ENCODE measurements at places on chromosomes 1 and 21.

GRCh38 chr21:25916226-25916625 lies 181.5 kb downstream of the GABPA start:
- DNase-seq = no peak

GRCh38 chr21:15063081-15063813 lies 1.6 kb downstream of the NRIP1 start:
- DNase-seq = peak; percentile 37

DNA sequence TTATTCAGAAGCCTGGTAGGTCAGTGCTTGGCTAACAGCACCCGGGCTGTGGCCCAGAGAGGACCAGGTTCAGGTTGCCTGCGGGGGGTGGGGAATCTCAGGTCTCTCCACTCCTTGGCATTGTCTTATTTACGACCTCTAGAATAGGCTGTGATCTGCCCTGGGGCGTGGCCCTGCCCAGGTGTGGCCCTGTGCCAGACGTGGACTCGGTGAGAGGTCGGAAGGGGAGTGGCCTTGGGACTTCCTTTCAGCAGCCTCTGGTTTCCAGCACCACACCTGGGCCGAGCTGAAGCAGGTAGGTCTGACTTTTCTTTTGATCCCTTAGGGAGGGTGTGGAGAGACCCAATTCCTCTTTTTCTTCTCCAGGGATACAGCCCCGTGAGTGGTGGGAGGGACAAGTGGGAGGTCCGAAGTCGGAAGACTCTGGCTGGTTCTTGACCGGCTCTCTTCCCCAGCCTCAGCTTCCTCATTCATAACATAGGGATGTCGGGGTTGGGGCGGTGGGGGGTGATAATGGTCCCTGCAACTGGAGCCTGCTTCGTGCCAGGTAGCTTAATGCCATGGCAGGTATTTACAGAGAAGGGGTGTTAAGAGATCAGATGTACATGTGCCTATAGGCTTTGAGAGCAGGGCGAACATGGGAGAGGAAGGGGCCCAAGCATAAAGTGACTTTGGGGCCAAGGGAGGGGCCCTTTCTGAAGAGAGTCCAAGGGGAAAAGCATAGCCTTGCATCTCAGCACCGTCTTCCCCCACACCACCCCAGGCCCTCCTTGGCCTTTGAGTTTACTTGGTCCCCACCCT lies 16.5 kb downstream of the ACOT11 start:
- no peak for DNase-seq

- DNase-seq = no peak
These were observed 39.7 kb downstream of the PTGFRN start for GRCh38 chr1:116949213-116949985.

DNA sequence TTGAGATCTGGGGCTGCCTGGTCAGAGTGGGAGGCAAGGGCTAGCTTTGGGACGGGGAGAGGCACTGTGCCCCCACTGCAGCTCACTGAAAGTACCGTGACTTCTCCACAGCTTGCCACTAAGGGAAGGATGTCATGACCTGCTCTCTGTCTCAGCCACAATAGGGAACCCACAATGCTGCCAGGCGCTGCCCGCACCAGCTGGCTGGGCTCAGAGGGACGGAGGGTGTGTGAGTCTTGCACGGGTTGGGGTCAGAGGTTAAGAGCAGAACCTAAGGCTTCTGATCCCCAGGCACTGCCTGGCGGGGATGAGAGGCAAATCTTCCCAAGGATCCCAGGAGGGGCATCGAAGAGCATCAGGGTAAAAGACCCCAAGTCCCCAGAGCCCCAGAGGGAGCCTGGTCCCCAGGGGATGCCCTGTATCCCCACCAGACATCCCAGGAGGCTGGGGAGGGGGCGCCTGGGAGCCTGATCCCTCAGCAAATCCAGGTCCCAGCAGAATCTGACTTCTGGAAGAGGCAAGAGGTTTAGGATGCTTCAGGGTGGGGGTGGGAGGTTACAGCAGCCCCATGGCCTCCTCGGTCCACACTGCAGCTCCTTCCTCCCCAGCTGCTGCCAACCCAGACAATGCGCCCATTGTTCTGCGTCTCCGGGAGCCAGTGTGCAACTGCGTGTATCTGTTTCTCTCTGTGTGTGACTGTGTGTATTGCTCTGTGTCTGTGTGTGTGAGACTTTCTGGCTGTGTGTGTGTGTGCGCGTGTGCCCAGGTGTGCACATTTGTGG lies 2.0 kb upstream of the MARCKSL1 start:
- DNase-seq = no peak

DNA sequence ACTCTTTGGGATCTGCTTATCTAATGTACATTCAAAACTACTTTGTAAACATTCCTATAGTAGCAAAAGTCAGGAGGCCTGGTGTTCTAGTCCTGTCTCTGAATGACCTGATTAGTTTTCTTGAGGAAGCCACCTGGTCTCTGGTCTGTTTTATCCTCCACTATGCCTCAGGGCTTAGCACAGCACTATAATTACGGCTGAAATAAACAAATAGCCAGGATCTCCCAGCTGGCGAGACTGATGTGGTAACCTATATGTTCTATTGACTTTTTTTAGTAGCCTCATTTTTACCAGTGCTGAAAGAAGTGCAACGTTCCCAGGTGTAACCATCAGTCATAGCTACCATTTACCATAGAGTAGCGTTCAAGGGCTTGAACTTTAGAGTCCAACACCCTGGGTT lies 24.2 kb upstream of the RPL11 start:
- DNase-seq = no peak

DNA sequence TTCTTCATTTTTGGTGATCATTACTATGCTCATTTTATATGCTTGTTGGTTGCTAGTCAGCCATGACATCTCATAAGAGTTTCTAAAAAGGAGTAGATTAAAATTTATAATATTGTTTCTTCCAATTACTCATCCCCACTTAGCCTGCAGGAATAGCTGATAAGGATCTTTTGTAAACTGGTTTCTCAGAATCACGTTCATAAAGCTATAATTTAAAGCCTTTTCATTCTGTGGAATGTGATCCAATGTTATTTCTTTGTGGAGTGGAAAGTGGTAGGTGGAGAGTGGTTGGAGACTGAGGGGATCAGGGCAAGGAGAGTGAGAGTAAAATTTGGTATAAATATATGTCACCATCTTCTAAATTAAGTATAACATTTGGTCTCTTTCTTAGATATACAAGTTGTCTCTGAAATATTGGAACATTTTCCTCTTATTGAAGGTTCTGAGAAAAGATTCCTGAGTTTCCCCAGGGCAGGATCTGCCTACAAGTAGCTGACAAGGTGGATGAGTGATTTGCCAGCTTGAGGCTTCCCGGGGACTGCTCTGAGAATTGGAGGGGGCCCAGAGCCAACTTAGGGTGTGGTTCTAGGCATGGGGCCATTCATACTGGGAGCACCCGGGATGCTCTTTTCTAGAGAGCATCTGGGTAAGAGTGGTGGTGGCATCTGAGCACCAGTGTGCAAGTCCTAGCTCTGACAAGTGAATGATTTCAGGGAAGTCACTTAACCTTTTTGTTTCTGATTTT lies 116.4 kb downstream of the TBX19 start:
- DNase-seq = no peak

DNA sequence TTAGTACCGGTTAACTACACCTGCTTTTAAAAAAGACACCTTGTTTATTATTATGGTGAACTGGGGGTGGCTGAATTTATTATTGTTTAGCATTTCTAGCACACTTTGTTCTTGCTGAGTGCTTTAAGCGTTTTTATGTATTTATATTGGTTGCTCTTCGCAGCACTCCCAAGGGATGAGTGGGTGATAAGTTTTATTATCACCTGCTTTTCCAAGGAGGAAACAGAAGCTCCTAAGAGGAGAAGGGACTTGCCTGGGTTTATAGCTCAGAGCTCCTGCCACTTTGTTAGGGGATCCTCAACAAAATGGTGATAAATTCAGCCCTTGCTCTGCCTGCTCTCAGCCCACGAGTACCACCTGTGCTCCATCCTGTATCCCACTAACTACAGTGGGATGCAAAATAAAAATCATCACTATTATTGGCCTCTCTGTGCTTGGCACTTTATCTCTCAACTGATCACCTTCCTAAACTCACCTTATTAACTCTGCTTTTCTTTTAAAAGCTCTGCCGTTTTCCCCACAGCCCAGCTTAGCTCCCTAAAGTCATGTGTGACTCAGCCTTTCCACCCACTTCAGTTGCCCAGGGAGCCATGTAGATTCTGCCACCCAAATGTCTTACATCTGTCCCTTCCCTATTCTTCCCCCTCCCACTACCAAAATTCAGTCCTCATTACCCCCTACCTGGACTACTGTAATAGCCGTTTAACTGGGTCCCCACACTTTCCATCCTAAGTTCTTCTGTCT lies 44.5 kb downstream of the BCL9 start:
- peak; percentile 9 for DNase-seq

DNA sequence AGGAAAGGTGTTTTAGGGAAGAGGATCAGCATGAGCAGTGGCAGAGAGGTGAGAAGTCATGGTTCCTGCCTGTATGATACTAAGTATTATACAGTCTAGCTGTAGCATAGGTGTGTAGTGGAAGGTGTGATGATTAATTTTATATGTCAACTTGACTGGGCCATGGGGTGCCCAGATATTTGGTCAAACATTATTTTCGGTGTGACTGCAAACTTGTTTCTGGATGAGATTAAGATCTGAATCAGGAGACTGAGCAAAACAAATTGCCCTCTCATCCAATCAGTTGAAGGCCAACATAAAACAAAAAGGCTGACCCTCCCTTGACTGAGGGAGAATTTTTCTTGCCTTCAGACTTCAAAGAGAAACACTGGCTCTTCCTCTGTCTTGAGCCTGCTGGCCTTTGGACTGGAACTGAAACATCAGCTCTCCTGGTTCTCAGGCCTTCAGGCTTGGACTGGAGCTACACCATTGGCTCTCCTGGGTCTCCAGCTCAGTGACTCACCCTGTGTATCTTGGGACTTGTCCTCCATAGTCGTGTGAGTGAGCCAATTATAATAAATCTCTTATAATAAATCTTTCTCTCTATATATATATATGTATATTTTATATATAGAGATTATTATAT lies 6.8 kb upstream of the CDC42 start:
- DNase-seq = no peak

- DNase-seq = no peak
These were observed 28.7 kb downstream of the SYNJ1 start for GRCh38 chr21:32698971-32699693.

DNA sequence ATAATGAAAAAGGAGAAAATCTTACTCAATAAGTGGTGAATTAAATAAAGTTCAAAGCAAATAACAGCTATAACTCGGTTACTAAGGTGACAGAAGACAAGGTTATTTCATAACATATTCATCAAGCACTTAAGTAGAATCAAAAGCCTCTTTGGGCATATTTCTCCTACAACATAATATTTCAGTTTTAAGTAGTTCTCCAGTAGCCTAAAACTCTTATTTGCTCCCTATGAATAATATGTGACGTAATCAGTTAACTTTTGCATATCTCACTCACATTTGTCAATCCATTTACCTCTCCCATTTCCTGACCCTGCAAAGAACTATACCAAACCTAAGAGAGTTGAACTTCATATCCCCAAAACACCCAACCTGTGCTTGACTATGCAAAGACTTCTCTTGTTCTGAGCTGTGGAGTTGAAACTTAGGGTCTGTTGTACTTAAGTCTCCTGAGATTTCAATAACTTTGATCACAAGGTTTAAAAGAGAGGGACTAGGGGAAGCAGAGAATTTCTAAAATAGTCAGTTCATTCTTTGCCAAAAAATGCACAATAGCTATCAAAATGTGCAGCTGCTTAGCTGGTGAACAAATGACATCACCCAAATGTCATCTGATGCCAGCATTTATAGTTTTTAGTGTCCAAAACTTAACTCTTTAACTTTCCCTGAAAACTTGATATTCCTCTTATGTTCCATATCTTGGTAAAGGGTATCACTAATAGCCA lies 37.2 kb downstream of the TTLL7 start:
- DNase-seq = no peak

GRCh38 chr21:39972976-39973770 lies 105.9 kb downstream of the PCP4 start:
- DNase-seq = no peak

- no peak for DNase-seq
These were observed 635.1 kb downstream of the PTPRC start for GRCh38 chr1:199273837-199274379.

- no peak for DNase-seq
These were observed 129.2 kb downstream of the DHRS3 start for GRCh38 chr1:12488666-12489354.

- DNase-seq = no peak
These were observed 14.4 kb downstream of the INAVA start for GRCh38 chr1:200909071-200909470.

DNA sequence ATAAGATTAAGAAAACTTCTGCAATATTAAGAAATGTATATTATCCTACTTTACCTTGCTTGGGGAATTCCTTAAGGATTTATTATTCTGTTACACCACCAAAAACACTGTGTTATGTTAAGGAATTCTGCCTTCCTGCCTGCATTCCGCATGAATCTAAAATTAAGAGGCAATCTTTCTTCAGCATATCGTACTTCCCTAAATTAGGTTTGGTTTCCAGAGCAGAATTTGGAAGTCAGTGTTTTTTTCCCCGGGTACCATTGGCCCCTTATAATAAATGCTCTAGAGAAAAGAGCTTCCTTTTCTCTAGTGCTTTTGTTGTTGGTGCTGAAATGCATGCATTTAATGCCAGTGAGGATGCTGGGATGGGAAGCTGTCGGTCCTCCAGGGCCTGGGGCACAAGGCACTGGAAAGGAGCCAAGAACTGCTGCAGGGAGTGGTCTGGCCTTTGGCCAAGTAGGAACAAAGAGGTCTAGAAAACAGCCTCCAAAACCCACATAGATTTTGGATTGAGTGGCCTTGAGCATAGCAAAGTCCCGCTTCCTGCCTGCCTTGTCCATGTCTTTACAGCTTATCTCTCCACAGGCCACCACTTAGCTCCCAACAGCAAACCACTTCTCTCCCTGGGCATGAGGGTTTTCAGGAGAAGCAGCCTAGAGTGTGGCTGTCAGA lies 69.9 kb downstream of the RRAGC start:
- DNase-seq = no peak

GRCh38 chr1:19687414-19687813 lies 22.7 kb downstream of the HTR6 start:
- no peak for DNase-seq

- no peak for DNase-seq
These were observed 55.4 kb downstream of the WDR64 start for GRCh38 chr1:241707442-241707841.

DNA sequence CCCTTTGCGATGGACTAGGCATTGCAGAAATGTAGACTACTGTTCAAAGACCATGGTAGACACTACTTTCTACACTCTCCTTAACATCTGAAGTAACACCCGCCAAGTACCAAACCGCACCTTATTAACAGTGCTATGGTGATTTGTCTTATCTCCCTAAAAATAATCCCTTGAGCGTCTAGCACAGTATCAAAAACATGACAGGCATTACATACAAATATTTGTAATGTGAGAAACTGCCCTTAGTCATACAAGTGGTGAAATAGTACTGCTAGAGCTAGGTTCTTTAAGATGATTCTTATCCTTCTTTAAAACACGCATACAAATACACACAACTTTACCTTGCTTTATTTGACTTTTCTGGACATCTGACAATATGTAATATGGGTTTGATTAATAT lies 27.2 kb downstream of the PUM1 start:
- DNase-seq = no peak

All from activated CD4-positive, alpha-beta T cell treated with anti-CD3 and anti-CD28 coated beads for 48 hours (primary cell).